Adrenal gland (tissue), 19 donors: ENCODE measurements at places on chromosomes 2 and 18.

DNA sequence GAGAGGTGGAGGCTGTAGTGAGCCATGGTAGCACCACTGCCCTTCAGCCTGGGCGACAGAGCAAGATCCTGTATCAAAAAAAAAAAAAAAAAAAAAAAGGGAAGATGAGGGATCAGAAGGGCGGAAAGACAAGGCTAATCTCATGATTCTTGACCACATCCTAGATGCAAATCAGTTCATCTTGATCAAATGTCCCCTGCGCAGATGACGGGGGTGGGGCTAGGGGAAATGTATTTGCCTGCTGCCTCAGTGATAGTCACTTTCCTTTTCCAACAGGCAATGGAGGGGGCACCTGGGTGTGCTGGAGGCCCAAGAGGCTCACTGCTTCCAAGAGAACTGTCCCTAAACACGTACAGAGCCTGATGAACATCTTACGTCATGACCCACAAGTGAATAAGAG, 3.7 kb upstream of the EMILIN2 start:
- peaks cover 36% of the 10 kb centered on the region for H3K27me3 ChIP-seq
- peaks cover 20% of the 10 kb centered on the region for H3K4me1 ChIP-seq
- H3K4me3 ChIP-seq = no peak overlapping the region
- no peaks in the 10 kb centered on the region for H3K36me3 ChIP-seq
- DNase-seq = no peak

- H3K27me3 ChIP-seq = no peaks in the 10 kb centered on the region
- H3K27ac ChIP-seq = no peak overlapping the region
These were observed 64.6 kb downstream of the NAPG start for GRCh38 chr18:10590412-10590811.

DNA sequence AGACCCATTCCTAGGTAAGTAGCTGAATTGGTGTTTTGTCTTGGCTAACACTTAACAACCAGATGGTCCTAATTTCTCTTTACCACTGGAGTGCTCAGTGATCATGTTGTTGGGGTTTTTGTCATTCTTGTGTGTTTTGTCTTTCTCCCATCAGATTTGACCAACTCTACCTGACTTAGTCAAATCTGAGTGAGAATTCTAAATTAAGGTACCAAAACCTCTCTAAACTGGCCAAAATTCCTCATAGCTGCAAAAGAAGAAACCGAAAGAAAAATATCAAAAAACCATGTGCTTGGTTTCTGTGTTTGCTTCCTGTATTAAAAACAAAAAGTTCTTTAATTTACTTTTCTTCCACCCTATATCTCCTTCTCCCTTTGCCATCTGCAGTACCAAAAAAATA, 350.7 kb upstream of the SPHKAP start:
- H3K27ac ChIP-seq = no peak overlapping the region
- no peak for DNase-seq
- no peaks in the 10 kb centered on the region for H3K36me3 ChIP-seq
- H3K4me3 ChIP-seq = no peak overlapping the region

DNA sequence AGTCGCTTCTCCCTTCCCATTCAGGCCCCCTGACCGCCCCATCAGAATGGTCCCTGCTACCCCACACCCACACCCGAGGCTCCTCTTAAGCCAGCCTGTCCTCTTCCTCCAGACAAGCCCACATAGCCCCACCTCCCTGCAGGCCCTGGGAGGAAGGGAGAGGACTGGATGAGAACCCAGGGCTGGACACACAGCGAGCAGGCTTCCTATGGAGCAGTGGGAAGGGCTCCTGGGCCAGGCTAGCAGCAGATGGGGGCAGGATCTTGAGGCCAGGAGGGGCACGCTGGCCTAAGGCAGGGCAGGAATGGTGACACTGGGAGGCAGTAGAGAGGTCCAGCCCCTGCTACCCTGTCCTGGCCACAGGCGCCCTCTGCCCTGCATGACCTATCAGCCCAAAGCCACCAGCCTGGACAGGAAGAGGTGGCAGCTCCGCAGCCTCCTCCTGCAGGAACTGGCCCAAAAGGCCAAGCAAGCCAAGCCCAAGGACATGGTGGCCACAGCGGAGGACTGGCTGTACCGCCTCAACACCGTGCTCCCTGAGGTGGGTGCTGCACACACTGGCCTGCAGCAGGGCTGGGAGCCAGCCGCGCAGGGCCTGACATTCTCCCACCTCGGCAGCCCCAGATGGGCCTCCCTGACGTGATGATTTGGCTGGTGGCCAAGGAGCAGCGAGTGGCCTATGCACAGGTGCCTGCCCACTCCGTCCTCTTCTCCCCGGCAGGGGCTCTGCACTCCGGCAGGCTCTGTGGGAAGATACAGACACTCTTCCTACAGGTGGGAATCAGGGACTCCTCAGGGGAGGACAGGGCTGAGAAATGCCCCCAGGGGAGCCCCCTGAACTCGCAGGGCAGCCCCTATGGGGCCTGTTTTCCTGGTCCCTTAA, 43.3 kb downstream of the FER1L5 start:
- peaks cover 12% of the 10 kb centered on the region for H3K4me1 ChIP-seq
- no peaks in the 10 kb centered on the region for H3K36me3 ChIP-seq
- no peak overlapping the region for H3K27ac ChIP-seq
- H3K27me3 ChIP-seq = no peaks in the 10 kb centered on the region
- no peak overlapping the region for H3K4me3 ChIP-seq

GRCh38 chr2:112818094-112818902, 18.3 kb downstream of the IL1B start:
- no peaks in the 10 kb centered on the region for H3K36me3 ChIP-seq
- H3K27me3 ChIP-seq = no peaks in the 10 kb centered on the region
- H3K27ac ChIP-seq = no peak overlapping the region
- H3K4me3 ChIP-seq = no peak overlapping the region
- DNase-seq = no peak
- H3K4me1 ChIP-seq = no peaks in the 10 kb centered on the region

GRCh38 chr2:120863146-120863545, 127.5 kb downstream of the GLI2 start:
- DNase-seq = no peak
- H3K4me3 ChIP-seq = no peak overlapping the region
- no peak overlapping the region for H3K27ac ChIP-seq
- H3K4me1 ChIP-seq = peaks cover 19% of the 10 kb centered on the region
- H3K36me3 ChIP-seq = no peaks in the 10 kb centered on the region

GRCh38 chr2:148552675-148553331, 91.7 kb upstream of the EPC2 start:
- DNase-seq = no peak
- H3K27ac ChIP-seq = no peak overlapping the region
- no peaks in the 10 kb centered on the region for H3K27me3 ChIP-seq
- no peaks in the 10 kb centered on the region for H3K4me1 ChIP-seq
- H3K36me3 ChIP-seq = no peaks in the 10 kb centered on the region
- no peak overlapping the region for H3K4me3 ChIP-seq

DNA sequence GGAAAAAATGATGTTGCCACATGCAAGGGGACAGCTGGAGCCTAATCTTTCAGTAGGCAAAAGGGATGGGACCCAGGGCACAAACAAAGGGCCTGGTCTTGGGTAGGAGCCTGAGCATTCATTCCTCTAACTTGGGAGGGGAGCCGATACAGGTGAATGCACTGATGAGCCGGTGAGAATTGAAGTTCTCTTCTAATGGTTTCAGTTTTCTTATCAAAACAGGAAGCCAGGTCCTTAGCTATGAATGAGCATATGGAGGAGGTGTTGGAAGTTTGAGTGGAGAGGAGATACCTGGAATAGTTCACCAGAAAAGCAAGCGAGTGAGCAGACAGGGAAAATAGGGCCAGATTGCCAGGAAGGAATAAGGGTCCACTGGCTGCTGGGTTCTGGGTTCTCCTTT, 10.1 kb downstream of the DPP4 start:
- no peaks in the 10 kb centered on the region for H3K27me3 ChIP-seq
- no peak for DNase-seq
- no peaks in the 10 kb centered on the region for H3K4me1 ChIP-seq
- H3K27ac ChIP-seq = no peak overlapping the region
- H3K36me3 ChIP-seq = no peaks in the 10 kb centered on the region
- H3K4me3 ChIP-seq = no peak overlapping the region

- no peak for DNase-seq
- H3K4me1 ChIP-seq = no peaks in the 10 kb centered on the region
- no peak overlapping the region for H3K27ac ChIP-seq
- H3K27me3 ChIP-seq = no peaks in the 10 kb centered on the region
- no peaks in the 10 kb centered on the region for H3K36me3 ChIP-seq
These were observed 42.6 kb downstream of the ARHGAP15 start for GRCh38 chr2:143171817-143172216.

DNA sequence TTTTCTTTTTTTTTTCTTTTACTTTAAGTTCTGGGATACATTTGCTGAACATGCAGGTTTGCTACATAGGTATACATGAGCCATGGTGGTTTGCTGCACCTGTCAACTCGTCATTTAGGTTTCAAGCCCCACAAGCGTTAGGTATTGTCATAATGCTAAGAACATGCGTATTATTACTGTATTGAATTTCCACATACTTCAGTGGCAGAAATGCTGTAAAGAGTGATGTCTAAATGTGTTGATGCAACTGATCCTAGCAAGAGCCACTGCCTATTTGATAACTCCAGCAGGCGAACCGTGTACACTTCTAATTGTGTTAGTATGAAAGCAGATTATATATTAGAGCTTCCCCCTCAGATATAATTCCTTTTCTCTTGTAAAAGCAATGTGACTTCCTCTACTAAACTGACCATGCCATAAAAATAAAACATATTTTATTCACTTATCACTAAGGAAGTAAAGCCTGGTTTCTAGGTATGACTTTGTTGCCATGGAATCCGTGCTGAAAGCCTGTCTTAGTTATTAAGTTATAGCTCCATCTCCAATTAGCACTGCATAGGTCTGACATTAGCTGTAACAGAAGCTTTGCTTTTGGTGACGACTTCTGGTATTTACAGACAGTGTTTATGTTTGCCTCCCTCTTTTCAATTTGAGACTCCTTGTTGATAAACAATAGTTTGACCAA, 280.0 kb downstream of the GALR1 start:
- H3K27ac ChIP-seq = no peak overlapping the region
- DNase-seq = no peak
- no peak overlapping the region for H3K4me3 ChIP-seq
- H3K36me3 ChIP-seq = no peaks in the 10 kb centered on the region
- H3K4me1 ChIP-seq = no peaks in the 10 kb centered on the region
